ENCODE measurements at places on chromosomes 11 and 22. TPM values are rescaled to one million over a fixed set of nuclear protein-coding genes. Genes with fewer than 3 reads are reported as not detected.

The ADAMTS15 gene
- total RNA-seq = 43.0 TPM

The AIFM3 gene
- total RNA-seq = 0.25 TPM

The KCNE3 gene
- 0.81 TPM for total RNA-seq

The KRTAP5-11 gene
- total RNA-seq = not detected

The THOC5 gene
- 54.1 TPM for total RNA-seq

The CLCF1 gene
- total RNA-seq = 29.8 TPM

The DEPDC7 gene
- 1.9 TPM for total RNA-seq

The RIN1 gene
- total RNA-seq = 21.3 TPM

The HEPN1 gene
- total RNA-seq = not detected

The OR52E8 gene
- total RNA-seq = not detected

The OR4B1 gene
- not detected for total RNA-seq

The BCO2 gene
- total RNA-seq = 1.8 TPM

The DPAGT1 gene
- 31.8 TPM for total RNA-seq

The TBX10 gene
- not detected for total RNA-seq

The CATSPERZ gene
- total RNA-seq = not detected

The TOMT gene
- not detected for total RNA-seq

The VPREB1 gene
- total RNA-seq = not detected

The RFPL3 gene
- not detected for total RNA-seq

The OR5D13 gene
- not detected for total RNA-seq

The OR10D3 gene
- not detected for total RNA-seq

The OR8G5 gene
- total RNA-seq = not detected

The OR52N4 gene
- total RNA-seq = not detected

The TMEM45B gene
- total RNA-seq = 0.76 TPM

The CABP7 gene
- total RNA-seq = not detected

The OR8A1 gene
- not detected for total RNA-seq

The HBG1 gene
- not detected for total RNA-seq

The CD3D gene
- not detected for total RNA-seq

The MRGPRX4 gene
- total RNA-seq = not detected

All from mesangial cell (primary cell).